C1 segment of cervical spinal cord (tissue), 14 donors: ENCODE measurements at places on chromosomes 4 and X.

DNA sequence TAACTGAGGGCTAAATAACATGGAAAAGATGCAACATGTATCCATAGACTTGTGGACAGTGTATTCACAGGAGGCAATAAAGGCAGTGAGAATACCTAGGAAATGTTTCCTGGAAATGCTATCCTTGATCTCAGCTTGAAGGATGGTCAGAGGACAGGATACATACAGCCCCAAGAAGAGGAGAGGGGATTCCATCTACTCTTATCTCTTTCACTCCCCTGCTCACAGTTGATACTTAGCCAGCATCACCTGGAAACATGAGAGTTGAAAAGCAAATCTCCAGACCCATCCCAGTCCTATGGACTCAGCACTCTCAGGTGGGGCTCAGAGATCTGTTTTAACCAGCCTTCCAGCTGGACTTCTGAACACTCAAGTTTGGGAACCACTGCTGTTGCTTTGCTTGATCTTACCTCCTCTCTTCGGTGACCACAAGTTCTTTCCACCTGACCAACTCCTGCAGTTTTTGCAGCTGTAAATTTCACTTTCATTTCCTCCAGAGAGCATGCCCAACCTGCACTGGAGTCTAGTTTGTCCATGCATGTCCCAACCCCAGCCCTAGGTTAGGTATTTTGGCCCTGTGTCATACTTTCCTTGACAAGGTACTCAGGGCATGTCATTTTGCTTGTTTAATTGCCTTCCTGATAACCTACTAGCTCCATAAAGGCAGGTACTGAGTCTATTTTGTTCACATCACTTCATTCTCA lies 10.4 kb downstream of the RELL1 start:
- no peak for DNase-seq

- DNase-seq = no peak
Observed at GRCh38 chrX:41471786-41472185, 24.6 kb downstream of the NYX start.

DNA sequence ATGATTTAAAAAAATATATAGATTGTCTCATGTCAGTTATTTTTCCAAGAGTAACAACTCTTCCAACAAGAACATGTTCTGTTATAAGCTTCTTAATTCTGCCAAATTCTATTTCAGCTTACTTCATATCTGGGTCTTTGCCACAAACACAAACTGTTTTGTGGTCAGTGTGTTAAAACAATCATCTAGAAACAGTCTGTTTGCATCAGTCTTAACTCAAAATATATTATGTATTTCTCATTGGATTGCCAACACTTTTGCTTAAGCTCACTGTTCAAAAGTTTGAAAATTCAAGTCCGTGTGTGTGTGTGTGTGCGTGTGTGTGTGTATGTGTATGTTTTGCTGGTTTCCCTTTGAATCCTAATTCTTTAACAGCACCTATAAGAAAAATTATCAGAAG lies 752.3 kb upstream of the NDST4 start:
- DNase-seq = no peak

GRCh38 chr4:29213020-29213419 lies 1507.1 kb upstream of the PCDH7 start:
- DNase-seq = no peak

- DNase-seq = no peak
Observed at GRCh38 chrX:149365061-149365460, 140.0 kb downstream of the IDS start.

DNA sequence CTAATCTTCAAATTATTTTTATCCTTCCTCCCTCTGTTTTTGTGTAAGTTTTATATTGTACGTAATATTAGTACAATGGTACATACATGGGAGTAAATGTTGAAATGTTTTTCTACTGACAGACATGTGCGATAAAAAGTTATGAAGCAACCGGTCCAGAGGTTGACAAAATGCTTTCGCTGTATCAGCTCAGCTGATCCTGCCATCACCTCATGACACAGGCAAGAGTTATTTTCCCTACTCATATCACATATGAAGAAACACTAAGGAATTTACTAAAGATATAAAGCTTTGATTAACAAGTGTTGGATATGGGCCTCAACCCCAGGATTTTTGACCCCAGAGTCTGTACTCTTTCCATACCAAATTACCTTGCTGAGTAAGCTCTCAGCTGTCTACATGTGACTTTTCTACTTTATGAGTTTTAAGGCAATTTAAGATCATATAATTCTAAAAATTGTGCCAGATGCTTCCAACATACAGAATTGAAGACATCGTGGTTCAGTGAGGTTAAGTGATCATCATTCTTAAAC lies 50.0 kb downstream of the CLCN5 start:
- no peak for DNase-seq

- no peak for DNase-seq
Observed at GRCh38 chr4:7725951-7726350, 213.7 kb downstream of the AFAP1 start.

DNA sequence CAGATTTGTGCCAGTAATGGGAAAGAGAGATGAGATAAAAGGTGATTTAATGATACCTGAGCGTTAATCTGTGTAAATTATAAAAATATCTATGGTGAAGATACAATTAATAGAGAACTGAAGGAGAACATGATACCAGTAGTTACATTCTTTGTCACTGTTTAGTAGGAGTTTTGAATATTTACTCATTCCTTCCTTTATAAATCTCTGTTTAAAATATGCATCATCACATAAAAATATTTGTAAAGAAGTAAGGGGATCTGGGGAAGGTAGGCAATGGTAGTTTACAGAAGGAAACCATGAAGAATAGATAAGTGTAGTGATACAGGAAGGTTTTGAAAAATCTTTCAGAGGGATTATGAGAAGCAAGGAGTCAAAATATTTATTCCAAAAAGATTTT lies 190.6 kb upstream of the PCDH18 start:
- DNase-seq = no peak

GRCh38 chrX:122512561-122513072 lies 671.5 kb upstream of the GRIA3 start:
- no peak for DNase-seq

DNA sequence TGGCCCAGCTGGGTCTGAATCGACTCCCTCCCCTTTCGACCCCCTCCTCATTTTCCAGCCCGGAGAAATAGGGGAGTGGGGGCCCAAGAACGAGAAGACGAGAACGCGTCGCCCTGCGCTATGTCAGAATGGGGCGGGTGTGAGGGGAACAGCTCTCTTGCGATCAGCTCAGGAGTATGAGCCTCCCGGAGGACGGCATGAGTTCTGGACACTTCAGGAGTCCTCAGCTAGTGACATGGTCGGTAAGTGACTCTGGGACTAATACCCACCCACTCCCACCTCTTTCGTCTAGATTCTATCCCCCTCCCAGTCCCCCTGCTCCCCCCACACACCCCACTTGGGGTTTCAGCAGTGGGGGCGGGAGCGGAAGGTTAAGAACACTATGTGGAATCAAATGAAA lies 944 bp downstream of the KLF8 start:
- DNase-seq = no peak

- no peak for DNase-seq
Observed at GRCh38 chr4:73985528-73985852, 2.5 kb downstream of the PPBP start.

DNA sequence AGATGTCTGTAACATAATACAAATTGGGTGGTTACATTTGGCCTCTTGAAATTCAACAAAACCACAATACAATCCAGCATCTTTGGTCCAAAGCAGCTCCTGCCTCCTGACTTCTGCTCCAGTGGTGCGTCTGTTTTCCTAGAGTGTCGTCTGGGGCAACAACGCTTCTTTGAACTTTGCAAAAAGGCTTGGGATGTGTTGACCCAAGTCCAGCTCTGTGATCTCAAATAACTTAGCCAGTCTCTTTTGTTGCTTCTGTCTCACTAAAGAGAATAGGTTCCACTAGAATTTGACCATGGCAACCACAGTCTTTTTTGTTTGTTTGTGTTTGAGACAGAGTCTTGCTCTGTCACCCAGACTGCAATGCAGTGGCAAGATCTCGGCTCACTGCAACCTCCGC lies 324.0 kb downstream of the DHRSX start:
- no peak for DNase-seq

GRCh38 chr4:82517043-82517442 lies 44.7 kb downstream of the TMEM150C start:
- DNase-seq = no peak

- DNase-seq = no peak
Observed at GRCh38 chr4:76744241-76744921, 153.6 kb downstream of the SOWAHB start.

DNA sequence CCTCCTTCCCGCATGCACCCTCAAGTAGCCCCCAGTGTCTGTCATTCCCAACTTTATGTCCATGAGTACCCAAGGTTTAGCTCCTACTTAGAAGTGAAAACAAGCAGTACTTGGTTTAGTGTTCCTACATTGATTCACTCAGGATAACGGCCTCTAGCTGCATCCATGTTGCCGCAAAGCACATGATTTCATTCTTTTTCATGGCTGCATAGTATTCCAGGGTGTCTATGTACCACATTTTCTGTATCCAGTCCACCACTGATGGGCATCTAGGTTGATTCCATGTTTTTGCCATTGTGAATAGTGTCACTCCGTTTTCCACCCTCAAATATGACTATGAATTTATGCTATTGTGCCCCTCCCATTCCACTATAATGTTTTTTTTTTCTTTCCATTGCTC lies 130.5 kb upstream of the MXRA5 start:
- DNase-seq = no peak

DNA sequence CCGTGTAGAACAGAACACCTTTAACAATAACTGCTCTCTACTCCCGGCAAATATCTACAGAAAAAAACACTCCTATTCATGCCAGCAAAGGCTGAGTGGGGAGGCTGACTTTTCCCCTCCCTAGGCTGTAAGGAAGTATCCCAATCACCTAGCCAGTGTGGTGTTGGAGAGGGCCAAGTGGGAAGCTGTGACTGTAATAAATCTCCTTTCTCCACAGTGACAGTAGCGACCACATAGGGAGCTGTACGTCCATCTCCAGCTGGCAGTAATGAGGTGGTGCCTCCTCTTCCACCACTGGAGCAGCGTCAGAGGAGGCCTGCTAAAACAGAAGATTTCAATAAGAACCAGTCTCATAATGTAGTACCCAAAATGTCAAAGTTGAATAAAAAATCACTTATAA lies 47.9 kb upstream of the PLAC1 start:
- no peak for DNase-seq

- no peak for DNase-seq
Observed at GRCh38 chr4:118711052-118711451, 25.9 kb downstream of the METTL14 start.

DNA sequence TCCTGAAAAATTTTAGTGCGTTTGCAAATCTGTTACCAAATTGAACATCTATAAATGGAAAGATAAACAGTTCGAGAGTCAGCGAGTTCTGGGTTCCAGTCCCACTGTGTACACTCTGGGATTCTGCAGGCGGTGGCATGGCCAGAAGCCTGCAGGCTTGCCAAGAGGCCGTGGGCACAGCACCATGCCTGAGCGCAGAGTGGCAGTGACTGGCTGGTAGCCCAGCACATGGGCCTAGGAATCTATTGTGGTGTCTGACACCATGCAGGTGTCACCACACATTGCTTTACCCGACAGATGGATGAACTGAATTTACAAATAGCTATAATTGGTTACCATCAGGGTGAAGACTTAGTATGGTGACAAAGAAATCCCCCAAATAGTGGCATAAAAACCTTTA lies 71.7 kb upstream of the TLR3 start:
- no peak for DNase-seq

DNA sequence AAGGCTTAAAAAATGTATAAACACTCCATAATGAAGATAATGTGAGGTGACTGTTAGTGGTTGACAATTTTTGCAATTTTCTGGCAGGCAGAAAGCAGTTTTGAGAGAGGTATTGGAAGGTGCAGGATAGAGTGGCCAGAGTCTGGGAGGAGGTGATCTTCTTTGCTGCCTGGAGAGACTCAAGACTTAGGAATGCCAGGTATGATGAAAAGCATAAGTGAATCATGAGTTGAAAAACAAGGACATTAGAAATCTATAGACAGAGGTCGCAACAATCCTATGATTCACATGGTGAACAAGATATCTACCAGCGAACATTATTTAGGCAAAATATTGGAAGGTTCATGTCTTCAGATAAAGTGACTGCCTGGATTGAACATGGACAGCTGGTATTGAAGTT lies 118.5 kb downstream of the CFAP299 start:
- no peak for DNase-seq

- DNase-seq = no peak
Observed at GRCh38 chr4:155371432-155372043, 5.2 kb downstream of the MAP9 start.

DNA sequence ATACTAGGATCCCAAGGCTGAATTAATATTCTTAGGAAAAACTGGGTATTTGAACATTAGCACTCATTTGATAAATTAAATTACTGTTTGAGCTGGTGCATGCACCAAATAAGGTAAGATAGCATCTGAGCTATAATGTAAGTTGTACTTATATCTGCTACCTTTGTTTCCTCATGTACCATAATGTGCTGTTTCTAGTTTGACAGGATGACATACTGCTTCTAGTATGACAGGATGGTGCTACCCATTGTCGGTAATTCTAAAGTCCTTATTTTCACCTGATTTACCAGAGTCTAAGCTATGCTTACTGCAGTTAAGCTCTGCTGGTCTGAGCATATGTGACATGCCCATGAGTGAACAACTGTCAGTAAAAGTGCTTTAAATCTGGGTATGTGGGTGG lies 1017.5 kb upstream of the IGFBP7 start:
- no peak for DNase-seq

DNA sequence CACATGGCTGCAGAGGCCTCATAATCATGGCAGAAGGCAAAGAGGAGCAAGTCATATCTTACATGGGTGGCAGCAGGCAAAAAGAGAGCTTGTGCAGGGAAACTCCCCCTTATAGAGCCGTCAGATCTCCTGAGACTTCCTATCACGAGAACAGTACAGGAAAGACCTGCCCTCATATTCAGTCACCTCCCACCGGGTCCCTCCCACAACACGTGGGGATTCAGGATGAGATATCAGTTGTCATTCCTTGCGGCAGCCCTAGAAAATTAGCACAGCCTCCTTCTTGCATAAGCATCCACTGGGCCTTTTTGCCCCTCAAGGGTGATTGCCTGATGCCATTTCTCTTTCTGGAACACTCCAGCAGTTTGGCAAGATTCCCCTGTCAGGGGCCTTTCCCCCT lies 61.7 kb upstream of the STX18 start:
- DNase-seq = no peak

- no peak for DNase-seq
Observed at GRCh38 chr4:97587912-97588311, 555.4 kb downstream of the STPG2 start.

GRCh38 chr4:152090543-152090942 lies 329.7 kb upstream of the GATB start:
- no peak for DNase-seq

DNA sequence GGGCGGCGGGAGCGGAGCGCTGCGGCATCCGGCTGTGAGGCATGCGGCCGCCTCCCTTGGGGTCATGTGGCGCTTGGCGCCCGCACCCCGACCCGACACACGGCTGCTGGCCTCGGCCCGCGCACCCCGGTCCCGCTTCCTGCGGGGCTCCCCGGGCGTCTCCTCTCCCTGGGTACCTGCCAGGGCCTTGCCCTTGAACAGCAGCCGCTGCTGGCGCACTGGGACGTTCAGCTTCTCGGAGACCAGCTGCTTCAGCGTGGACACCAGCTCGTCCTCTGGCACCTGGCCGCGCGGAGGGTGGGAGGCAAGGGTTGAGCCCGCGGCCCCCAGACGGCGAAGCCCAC lies 391 bp downstream of the UBL4A start:
- no peak for DNase-seq
